Cardiac fibroblast (primary cell): ENCODE measurements at places on chromosomes 5 and 9.

DNA sequence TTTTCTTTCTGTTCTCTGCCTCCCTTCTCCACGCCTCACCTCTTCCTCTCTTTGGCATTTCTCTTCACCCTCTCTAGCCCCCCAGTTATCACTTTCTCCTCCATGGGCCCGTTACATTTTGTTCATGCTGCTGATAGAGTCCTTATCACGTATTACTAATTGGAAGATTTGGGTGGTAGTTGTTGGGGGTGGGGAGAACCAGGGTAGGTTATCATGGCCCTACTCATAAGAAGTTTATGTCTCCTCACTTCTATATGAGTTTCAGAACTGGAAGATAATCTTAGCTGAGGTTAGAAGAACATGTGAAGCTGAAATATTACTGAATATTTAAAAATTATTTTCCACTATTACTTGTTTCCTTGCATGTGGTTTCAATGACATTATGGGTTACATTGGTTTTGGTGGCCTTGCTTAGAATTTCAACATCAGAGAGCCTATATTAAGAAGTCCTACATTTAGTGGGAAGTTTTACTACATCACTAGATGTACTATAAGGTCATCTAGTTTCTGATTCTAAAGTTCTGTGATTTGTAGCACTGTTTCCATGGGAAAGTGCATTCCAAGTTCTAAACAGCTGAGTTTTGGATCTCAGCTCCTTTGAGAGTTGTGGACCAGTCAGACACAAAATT lies 36.8 kb downstream of the PIP5K1B start:
- DNase-seq: no peak

DNA sequence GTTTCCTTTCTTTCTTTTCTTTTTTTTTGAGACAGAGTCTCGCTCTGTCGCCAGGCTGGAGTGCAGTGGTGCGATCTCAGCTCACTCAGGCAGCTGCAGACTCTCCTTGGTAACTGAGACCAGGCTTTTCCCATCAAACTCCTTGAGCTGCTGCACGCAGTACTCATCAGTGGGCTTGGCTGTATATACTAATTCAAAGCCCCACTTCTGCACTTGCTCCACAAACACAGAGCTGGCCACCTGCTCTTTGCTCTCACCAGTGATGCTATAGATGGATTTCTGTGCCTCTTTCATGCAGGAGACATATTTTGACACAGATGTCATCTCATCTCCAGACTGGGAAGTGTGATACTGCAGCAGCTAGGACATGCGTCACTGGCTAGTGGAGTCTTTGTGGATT lies 252.7 kb downstream of the AP3B1 start:
- no peak for DNase-seq

DNA sequence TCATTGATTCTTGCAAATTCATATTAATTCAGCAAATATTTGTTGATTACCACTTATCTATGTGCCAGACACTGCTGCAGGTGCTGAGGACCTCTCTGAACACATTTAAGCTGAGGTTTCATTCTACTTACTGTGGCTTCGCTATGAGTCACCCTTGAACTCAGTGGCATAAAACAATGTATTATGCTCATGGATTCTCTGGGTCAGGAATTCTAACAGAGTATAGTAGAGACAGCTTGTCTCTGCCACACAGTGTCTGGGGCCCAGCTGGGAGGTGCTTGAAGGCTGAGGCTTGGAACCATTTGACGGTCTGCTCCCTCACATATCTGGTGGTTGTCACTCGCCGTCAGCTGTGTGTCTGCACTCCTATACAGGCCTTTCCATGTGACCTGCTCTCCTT lies 124.3 kb upstream of the NR3C1 start:
- peak; percentile 54 for DNase-seq

DNA sequence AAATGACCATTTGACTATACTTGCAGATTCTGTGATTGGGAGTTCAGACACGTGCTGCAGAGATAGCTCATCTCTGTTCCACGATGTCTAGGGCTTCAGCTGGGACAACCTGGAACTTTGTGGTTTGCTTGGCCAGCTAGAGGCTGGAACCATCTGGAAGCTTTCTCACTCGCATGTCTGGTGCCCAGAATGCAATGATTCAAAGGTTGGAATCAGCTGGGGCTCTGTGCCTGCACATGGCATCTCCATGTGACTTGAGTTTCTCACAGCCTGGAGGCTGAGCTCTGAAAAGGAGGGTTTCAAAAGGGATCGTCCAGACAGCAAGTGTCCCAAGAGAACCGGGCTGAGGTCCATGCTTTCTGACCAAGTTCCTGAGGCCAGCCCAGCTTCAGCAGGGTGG lies 465.2 kb downstream of the GADD45G start:
- DNase-seq: no peak

GRCh38 chr5:335740-336038 lies 14.2 kb downstream of the AHRR start:
- DNase-seq: no peak

GRCh38 chr9:92961627-92962302 lies 14.4 kb downstream of the FGD3 start:
- DNase-seq: no peak
